ENCODE measurements at places on chromosomes 2 and 18.

- DNase-seq, result no peak
Measured at GRCh38 chr2:145402706-145403277, 882.9 kb upstream of the ZEB2 start.

DNA sequence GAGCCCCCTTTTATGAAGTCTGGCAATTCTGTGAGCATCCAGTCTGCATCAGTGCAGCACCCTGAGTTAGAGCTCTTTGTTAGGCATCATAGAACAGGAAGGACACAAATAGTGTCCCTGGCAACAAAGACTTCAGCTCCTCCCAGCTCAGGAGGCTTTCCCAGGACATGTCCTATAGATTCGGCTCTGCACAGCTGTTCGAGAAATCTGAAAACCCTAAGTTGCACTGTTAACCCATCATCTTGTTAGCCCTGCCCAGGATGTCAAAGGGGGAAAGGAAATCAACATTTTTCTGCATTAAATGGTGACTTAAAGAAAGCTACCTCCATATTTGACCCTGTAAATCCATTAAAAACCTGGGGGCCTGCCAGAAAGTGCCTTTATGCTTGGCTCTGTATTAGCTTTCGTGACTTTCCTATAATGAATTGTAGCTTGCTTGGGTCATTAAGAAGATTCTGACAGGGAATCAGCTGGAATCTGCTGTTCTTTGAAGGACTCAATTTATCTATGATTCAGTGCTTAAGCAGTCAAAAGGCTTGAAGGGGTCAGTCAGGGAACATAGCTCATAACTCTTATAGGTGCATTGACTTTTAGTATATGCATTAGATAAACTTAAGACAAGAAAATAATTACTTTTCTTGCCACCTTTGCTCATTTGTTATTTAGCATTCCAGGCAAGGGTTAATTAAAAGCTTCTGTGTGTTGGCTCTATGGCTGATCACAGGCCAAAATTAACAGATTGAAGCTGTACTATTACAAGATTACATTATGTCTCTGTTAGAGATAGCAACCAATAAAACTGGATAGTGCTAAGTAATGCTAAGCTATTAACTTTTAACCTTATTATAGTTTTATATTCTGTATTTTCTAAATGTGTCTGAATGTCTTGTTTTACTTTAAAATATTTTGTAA is 20.6 kb downstream of the ERMN start:
- no peak for DNase-seq

DNA sequence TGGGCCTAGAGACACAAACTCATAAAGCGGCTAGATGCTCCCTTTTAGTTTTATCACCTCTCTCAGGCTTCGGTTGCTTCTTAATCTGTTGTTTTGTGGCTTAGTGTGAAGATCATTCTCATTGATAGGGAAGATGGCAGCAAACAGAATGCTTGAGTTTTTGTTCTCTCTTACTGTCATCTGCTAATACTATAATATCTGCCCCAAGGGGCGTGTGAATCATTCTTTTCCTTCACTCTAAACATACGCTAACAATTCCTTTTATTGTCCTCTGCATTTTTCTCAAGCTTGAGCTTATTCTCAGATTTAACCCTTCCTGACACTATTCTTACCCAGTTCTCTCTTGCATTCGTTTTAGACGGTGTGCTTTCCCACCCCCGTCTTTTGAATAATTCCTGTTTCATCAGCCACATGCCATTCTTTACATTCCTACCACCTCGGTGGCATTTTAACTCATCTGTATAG is 323.9 kb upstream of the NRP2 start:
- no peak for DNase-seq

DNA sequence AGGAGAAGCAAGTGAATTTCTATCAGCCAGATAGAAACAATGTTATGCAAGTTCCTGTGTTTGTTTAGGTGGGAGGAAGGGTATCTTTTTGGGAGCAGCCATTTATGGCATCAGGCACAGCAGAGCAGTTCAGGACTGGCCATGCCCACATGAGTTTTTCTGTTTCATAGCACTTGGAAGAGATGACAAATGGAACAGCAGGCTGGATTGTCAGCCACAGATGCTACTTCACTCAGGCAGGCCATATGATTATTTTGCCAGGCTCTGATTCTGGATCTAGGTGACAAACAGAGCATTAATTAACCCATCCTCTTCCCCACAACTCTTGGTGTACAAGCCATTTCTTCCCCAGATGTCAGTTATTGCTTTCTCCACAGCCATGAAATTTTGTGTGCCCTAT is 63.8 kb downstream of the GALNT13 start:
- no peak for DNase-seq

DNA sequence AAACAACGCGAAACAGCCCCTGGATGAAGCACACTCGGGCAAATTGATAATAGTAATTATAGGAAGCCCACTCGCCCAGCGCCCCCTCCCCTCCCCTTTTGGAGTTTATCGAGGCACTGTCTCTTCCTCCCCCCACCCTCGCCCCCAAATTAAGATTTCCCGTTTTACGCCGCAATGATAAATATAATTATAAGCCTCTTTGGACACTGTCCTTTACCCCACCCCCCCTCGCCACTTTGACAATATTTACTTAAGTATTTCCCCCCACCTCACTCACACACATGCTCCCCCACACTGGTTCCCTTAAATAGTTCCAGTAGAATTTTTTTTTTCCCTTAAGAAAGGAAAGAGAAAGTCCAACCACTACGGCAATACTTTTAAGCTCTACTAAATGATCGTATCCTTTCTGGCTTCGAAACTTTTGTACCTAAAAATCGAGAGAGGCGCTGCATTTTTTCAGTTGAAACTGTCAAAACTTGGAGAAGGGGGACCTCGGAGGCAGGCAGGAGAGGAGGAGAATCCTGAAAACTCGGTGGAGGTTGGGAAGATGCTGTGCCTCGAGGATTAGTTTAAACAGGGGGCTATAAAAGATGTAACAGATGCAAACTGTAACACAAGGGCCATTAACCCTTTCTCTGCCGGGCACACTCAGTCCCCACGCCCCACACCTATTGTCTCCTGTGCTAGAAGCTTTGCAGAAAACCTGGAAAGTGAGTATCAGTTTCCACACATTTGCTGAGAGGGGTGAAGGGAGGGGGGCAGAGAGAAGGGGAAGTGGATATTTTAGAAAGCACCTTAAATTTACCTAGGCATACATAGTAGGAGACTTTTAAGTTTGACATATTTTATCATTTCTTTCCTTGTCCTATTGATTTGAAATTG is 1.8 kb downstream of the ZEB2 start:
- DNase-seq, result no peak

DNA sequence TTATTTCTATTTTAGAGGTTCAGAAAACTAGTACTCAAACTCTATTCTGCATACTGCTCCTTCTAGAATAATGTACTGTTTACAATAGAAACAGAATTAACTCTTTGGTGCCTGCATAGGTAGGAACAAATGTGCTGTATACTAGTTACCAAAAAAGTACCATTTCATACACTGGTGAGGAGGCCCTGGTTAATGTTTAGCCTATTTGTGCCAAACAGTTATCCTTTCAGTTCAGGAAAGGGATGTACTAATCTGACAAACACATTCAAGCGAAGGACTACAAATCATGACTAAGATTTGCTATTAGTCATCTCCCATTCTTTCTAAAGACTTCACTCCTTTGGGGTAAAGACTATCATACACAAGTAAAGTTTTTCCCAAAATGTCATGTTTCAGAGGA is 47.4 kb downstream of the EXOC6B start:
- DNase-seq, result no peak

Measured in stimulated activated CD4-positive, alpha-beta T cell treated with anti-CD3 and anti-CD28 coated beads, Interleukin-2, amount 100 ng/mL, for 24 hours (primary cell).